Glutamatergic neuron (in vitro differentiated cells): ENCODE measurements at places on chromosomes 2 and 18.
A peak's percentile ranks its signal among the peaks of the same experiment; 100 is the strongest.

GRCh38 chr2:178397002-178397605 lies 53.9 kb downstream of the PRKRA start:
- no peak for DNase-seq

DNA sequence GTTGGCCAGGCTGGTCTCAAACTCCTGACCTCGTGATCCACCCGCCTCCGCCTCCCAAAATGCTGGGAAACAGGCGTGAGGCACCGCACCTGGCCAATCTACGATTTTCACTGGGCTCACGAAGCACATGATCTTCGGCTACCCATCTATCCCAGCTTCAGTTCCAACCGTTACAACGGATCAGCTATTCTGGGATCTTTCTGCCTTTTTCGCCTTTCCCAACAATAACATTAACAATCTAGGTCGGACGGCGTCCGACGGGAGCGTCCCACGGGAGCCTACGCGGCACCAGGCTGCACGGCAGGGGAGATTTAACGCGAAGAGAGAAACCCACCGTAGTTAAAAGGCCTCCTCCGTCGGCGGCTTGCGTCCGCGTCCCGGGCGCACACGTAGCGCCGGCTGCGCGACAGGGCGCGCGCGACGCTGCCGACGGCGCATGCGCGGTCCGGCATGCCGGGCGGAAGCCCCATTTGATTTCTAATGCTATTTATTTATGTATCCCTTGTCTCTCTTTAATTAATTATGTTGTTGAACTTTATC lies at the start of gene MSL3B:
TSS of gene MSL3B (minus strand) at position 394 of the 540 bp plus-strand sequence.
- peak; percentile 63 for DNase-seq

- no peak for DNase-seq
Observed at GRCh38 chr18:29540548-29540947, 1363.6 kb upstream of the CDH2 start.

DNA sequence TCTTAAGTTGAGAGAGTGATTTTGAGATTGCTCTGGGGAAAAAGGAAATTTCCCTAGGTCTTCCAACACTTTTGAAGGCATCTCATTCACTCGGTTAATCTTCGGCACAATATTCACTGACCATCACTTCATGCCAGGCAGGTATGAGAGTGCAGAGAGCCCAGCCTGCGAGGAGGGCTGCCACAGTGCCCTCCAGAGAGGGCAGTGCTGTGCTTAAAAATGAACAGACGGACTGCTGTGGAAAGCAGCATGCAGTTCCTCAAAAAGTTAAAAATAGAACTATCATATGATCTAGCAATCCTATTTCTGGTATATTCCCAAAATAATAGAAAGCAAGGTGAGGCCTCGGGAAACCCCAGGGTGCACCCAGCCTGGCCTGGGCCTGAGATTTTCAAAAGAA lies 374.9 kb upstream of the RAB6C start:
- no peak for DNase-seq

DNA sequence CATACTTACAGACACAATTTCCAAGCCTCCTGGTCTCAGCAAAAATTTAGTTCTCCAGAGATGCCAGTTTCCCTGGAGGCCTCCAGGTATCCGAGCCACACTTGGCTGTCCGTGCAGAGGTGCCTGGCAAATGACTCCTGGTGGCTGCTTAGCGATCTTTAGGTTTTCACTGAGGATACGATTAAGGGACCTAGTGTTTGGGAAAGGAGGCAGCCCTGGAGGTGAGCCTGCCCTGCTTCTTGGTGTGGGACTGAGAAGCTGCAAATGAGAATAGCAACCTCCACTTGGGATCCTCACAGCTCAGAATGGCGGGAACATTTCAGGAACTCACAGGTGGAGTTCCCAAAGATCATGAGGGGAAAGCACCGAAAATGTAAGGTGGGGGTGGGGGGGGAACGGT lies 217.6 kb downstream of the ALPK2 start:
- no peak for DNase-seq

DNA sequence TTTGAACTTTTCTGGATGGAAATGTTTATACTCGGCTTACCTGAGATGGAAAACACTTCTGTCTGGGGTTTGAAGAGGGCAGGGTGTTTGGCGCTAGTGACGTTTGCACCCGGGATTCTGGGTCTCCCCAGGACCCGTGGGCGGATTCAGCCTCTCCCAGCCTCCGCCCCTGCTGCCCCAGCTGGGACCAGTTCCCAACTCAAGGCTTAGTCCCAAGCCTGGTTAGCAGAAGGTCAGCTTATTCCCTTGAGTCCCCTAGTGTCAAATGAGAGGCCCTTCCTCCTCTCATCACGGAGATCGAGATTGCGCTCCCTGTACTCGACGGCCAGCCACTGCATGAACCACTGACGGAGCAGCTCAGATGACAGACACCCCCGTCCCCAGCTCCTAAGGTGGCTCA lies 123.2 kb downstream of the RTP5 start:
- no peak for DNase-seq

- peak; percentile 2 for DNase-seq
Observed at GRCh38 chr2:120486441-120486840, 140.5 kb downstream of the INHBB start.

GRCh38 chr2:12168354-12168753 lies 421.9 kb downstream of the LPIN1 start:
- DNase-seq, result no peak

DNA sequence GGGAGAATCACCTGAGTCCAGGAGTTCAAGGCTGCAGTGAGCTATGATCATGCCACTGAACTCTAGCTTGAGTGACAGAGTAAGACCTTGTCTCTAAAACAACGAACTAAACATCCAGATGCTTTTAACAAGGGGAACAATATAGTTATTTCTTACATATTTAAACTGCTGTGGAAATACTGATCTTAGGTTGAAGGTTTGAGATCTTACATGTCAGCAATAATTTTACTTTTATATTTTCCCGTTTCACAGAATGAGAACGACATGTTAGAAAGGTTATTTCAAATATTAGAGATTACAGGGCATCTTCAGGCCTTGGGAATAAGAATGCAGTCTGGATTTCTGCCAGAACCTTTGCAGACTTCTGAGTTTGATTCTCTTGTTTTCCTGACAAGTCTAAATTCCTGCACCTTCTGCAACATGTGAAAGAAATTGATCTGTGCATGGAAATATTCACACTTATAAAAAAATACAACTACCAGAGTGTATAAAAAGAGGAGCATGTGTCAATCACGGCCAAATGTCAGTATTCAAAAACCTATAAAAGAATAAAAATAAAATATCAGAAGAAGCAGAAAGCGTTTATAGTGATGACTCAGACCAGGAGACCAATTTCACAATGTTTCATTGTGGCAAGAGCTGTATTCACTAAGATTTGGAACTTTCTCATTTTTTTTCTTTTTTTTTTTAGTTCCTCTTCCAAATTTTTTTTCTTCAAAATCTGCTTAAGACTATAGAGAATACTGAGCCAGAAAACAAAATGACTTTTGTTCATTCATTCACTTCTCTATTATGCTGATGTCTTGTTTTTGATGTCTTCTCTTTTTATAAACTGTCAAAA lies 29.6 kb downstream of the COLEC12 start:
- DNase-seq, result no peak

- DNase-seq, result no peak
Observed at GRCh38 chr2:53896864-53897263, 37.1 kb upstream of the GPR75 start.

- no peak for DNase-seq
Observed at GRCh38 chr2:73566288-73566878, 75.8 kb downstream of the NAT8 start.

GRCh38 chr18:48817021-48817461 lies 133.7 kb downstream of the SMAD7 start:
- peak; percentile 9 for DNase-seq

DNA sequence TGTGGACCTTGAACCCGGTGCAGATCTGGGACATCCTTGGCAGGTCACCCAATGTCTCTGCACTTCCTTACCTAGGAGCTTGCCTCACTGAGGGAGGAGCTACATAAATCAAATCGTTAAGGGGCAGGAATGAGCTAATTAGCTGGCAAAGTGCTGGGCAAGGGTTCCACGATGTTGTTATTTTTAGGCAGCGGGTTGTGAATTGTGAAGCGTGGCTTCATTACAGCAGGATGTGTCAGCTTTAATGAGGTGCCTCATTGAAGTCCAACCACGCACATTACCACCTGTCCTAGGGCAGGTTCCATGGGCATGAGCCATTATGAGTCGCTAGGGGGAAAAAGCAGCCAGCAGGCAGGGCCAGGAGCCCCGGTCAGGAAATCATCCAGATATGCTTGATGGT lies 127.0 kb upstream of the AGAP1 start:
- no peak for DNase-seq

GRCh38 chr2:219628235-219628985 lies 980 bp downstream of the SLC4A3 start:
- DNase-seq, result no peak

GRCh38 chr18:12361770-12362378 lies 15.2 kb downstream of the AFG3L2 start:
- DNase-seq, result no peak

DNA sequence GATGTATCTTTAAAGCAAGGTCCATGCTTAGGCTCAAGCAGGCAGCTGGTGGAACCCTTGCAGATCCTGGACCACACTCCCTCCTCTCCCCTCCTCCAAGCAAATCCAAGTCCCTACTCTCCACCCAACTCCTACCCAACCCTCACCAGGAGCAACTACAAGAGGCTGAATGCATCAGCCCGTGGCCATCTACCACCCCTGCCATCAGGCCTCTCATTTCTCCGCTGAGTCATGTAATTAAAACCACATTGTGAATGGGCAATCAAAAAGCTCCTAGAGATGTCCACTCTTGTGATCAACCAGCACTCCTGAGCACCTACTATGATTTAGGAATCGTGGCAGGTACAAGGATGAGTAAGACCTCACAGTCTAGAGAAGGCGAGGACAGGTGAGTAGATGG lies 142.2 kb upstream of the CAPN13 start:
- no peak for DNase-seq

GRCh38 chr2:210527286-210527685 lies 29.1 kb upstream of the CPS1 start:
- DNase-seq, result no peak

- no peak for DNase-seq
Observed at GRCh38 chr2:16058256-16058655, 117.9 kb downstream of the MYCN start.

DNA sequence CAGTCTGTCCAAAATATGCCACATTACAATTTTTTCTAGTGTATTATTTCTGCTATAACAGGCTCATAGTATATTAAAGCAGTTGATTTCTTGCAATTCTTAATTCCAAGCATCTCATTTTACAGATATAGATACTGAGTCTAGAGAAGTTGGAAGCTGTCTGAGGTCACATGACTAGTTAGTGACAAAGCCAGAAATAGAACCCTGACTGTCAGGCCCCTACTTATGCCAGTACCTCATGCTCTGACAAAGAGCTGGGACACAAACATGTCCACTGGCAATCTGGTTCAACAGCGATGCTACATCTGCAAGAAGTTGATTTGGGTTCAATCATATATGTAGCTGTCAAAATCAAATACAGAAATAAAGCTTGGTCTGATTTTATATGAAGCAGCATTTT lies 750.4 kb upstream of the FAM98A start:
- no peak for DNase-seq

- DNase-seq, result no peak
Observed at GRCh38 chr2:71064110-71064611, 4.3 kb upstream of the NAGK start.

- no peak for DNase-seq
Observed at GRCh38 chr2:50781646-50782045, 250.3 kb downstream of the NRXN1 start.

GRCh38 chr2:66498289-66498975 lies 63.5 kb downstream of the MEIS1 start:
- no peak for DNase-seq

- DNase-seq, result no peak
Observed at GRCh38 chr2:67871686-67872412, 191.0 kb downstream of the C1D start.

- DNase-seq, result no peak
Observed at GRCh38 chr2:227234429-227234828, 70.0 kb downstream of the COL4A3 start.

- peak; percentile 66 for DNase-seq
Observed at GRCh38 chr2:132037527-132038178, 124.1 kb downstream of the ANKRD30BL start.

- no peak for DNase-seq
Observed at GRCh38 chr2:232781765-232782164, 5.4 kb upstream of the KCNJ13 start.

- no peak for DNase-seq
Observed at GRCh38 chr2:45396671-45397070, 214.4 kb downstream of the SRBD1 start.

GRCh38 chr2:241161646-241162281 lies 11.5 kb downstream of the PPP1R7 start:
- no peak for DNase-seq

DNA sequence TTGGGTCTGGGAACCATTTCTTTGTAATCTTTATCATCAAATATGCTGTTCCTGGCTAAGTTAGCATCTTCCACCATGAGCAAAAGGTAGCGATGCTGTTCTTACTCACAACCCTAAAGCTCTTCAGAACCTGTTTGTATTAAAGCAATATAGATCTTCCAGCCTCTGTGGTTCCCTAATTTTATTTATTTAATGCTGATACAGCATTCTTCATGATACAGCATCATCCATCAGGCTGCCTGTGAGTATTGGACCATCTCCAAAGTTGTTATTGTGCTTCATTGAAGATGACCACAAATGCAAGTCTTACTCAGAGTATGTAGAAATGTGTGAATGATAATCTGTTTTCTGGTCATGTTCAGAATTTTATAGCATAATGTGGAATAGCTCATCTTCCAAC lies 40.9 kb upstream of the CTLA4 start:
- DNase-seq, result no peak

GRCh38 chr2:158457092-158457825 lies 507 bp downstream of the PKP4 start:
- DNase-seq, result peak; percentile 76

- no peak for DNase-seq
Observed at GRCh38 chr2:30421026-30421603, 25.9 kb upstream of the LCLAT1 start.

DNA sequence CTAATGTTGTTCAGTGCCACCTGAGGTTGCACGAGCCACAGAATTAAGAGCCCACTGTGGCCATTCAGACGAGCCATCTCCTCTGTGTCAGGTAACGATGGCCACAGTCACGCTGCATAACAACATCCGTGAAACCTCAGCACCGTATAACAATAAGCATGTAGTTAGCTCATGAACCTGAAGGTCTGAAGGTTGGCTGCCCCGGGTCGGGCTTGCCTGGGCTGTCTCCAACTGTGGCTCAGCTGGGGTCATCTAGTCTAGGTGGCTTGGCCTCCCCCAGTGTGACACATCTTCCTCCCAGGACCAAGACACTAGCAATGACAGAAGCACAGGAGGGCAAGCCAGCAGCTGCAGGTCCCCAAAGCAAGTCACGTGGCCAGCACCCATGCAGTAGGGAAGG lies 258.0 kb downstream of the GLI2 start:
- no peak for DNase-seq

- peak; percentile 83 for DNase-seq
Observed at GRCh38 chr18:78979730-78980278, at the start of gene SALL3. TSS of gene SALL3 (plus strand) at chr18:78979818. CDS start at chr18:78980275, 457 bp downstream.

DNA sequence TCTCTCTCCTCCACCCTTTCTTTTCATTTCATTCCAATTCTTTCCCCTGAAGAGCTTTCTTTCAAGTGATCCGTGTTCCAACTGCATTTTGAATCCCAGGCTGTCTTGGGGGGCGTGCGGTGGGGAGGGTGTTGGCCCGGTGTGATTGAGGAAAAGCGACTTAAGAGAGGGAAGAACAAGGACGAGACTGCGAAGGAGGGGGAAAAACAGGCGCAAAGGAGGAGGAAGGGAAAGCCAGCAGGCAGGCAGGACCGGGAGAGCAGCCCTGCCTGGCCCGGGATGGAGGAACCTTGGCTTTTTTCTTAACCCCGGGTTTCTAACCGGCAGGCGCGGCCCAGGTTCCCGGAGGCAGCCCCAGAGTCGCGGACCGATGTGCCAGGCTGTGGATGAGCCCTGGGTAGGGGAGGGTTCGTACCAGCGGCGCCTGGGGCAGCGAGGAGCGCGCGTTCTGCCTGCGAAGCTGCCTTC lies 1.3 kb downstream of the ADCYAP1 start:
- DNase-seq, result peak; percentile 48
